Activated CD8-positive, alpha-beta memory T cell treated with anti-CD3 and anti-CD28 coated beads for 4 hours (primary cell): ENCODE measurements at places on chromosomes 3 and 15.

DNA sequence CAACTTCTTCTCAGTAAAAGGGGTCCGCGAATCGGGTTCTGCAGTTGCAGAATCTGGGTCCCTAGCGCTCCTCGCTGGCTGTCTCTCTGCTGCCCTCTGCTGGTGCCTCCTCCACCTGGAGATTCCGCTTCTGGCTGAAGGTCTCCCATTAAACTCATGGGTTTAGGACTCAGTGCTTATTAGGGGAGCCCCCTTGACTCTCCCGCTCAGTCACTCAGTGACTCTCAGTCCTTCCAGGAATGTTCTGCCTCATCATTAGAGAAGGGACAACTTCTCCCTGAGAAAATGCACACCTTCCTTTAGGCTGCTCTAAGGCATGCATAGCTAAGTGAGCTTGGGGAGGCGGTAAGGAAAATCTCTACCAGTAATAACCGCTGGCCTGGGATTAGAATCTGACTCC, 7.1 kb downstream of the CPN2 start:
- peak; percentile 38 for DNase-seq

GRCh38 chr3:72658466-72659100, 189.7 kb downstream of the SHQ1 start:
- DNase-seq: no peak

- DNase-seq: no peak
Observed at GRCh38 chr3:35524856-35525255, 114.5 kb upstream of the ARPP21 start.

GRCh38 chr15:64651601-64652191, 123.7 kb downstream of the RBPMS2 start:
- no peak for DNase-seq

- DNase-seq: no peak
Observed at GRCh38 chr15:23572844-23573243, 7.4 kb downstream of the MKRN3 start.

DNA sequence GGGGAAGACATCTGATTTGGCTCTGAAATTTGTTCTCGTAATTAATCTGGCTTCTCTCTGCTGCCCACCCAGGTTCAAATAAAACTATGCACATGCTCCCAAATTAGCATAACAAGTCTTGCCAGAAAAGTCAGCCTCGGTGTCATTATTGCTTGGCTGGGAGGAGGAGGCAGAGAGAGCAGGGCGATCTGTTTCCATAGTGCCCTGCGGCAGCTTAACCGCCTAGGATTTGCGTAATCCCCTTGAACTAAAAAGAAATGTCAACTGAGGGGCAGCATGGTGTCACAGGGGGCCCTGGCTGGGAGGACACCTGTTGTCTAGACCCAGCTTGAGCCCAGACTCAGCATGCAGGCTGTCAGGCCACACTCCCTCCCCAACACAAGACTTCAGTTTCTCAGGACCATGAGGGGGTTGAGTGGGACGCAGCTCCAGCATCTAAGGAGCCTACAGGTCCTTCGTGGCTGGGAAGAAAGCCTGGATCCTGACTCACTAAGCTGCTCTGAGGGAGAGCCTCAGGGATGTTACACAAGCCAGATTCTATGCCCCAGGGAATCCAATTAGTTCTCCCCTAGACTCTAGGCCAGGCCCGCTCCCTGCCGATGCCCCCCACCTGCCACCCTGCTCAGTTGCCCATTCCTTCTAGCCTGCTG, 17.3 kb downstream of the MRPS11 start:
- no peak for DNase-seq

- no peak for DNase-seq
Observed at GRCh38 chr3:173587055-173587454, 189.5 kb downstream of the NLGN1 start.

- DNase-seq: no peak
Observed at GRCh38 chr3:11553436-11554235, 90.1 kb downstream of the VGLL4 start.

DNA sequence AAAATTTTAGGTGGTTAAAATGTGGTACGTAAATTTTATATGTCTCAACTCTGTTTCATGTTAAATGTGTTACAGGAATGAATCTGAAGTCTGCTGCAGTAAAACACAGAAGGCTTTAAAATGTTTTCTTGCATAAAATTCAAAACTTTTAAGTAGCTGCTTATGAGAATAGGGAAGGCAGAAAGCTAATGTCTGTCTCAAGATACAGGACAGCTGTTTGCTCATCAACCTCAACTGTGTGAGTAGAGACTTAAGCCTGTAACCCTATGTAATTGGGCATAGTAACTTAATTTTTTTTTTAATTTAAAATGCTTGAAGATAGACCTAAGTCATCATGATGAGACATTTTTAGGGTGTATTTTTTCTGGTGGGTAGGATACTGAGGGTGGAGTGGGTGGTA, 38.9 kb downstream of the ZFAND6 start:
- no peak for DNase-seq

GRCh38 chr15:75891895-75892294, 11.8 kb upstream of the FBXO22 start:
- DNase-seq: no peak

- no peak for DNase-seq
Observed at GRCh38 chr3:173659972-173660371, 262.4 kb downstream of the NLGN1 start.

DNA sequence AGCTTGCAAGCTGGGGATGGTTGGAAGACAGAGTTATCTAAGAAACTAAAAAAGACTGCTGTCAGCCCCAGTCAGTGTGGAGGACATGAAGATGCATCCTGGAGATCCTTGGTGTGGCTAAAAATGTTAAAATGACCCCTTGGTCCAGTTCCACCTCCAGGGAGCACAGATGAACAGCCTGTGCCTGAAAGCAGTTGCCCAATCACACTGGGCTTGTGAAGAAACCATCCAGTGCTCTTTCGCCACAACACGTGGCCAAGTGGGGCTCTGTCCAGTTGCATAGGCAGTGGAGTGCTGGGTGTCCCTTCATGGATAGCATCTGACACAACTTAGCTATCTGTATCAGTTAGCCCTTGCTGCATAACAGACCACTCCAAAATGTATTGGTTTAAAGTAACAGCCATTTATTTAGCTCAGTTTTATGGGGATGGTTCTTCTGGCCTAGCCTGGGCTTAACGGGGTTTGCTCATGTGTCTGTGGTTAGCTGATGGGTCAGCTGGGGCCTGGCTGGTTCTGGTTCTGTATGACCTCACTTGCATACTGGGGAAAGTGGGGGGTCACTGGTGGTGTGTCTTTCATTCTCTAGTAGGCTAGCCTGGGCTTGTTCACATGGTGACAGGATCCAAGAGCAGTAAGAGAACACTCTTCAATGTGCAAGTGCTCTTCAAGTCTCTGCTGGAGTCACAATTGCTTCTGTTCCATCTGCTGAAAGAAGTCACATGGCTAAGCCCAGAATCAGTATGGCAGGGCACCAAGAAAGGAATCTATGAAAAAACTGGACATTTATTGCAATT, 226.2 kb downstream of the PDCD6IP start:
- DNase-seq: no peak

- no peak for DNase-seq
Observed at GRCh38 chr15:64800476-64800875, 25.0 kb downstream of the PIF1 start.

DNA sequence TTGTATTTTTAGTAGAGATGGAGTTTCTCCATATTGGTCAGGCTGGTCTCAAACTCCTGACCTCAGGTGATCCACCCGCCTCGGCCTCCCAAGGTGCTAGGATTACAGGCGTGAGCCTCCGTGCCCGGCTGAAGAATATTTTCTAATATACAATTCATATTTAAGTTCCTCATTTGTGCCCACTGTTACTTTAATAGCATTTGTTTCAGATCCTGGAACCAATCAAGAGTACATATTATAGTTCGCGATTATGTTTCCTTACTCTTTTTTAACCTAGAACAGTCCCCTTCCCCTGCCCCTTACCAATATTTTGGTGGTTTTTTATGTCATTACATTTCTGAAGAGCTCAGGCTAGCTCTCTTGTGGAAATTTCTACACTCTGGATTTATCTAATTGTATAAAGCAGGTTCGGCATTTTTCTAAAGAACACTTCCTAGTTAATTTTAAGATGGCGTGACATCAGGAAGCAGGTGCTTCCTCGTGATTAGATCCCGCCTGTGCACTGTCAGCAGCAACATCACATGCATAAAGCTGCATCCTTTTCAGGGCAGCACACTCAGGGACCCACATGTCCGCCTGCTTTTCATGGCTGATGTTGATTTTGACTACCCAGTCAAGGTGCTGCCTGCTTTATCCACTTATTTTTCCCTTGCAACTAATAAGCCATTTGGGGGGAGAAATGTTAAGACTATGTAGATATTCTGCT, 88.7 kb upstream of the EPHB3 start:
- DNase-seq: no peak

GRCh38 chr3:159186581-159186980, 384.7 kb downstream of the MFSD1 start:
- DNase-seq: no peak

- no peak for DNase-seq
Observed at GRCh38 chr3:194540274-194540905, 53.6 kb upstream of the ATP13A3 start.

DNA sequence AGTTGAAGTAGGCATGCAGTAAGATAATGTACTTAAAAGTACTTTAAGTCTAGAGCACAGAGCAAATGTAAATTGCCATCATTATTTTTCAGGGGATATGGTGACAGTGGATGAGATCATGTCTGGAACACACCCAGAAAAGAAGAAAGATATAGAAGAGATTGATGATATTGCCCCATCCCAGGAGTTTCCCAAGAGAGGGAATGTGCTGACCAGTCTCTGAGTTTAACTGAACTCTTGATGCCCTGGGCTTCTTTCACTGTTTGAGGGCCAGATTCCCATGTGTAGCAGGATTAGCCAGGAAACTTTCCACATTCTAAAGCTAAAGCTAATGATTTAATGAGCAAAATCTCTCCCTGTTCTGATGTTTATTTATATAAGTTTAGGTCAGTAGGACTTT, 366.8 kb upstream of the UMPS start:
- no peak for DNase-seq

GRCh38 chr15:73362900-73363299, 5.9 kb downstream of the HCN4 start:
- no peak for DNase-seq

DNA sequence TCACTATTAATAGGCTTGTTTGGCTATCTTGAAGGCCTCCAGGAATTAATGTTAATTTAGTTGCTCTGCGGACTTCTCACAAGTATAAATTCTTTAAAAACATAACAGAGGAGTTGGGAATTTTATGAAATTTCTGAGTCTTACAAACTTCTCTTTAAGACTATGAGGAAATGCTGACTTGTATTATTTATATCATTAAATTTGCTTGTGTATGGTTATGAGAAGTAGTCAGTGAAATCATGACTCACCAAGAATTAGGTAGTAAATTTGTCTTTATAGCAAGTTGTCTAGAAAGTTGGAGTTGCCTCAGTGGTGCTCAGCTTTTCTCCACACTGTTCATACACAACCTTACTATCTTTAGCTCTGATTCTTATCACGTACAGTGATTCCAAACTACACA, 26.5 kb downstream of the PHLDB2 start:
- no peak for DNase-seq

GRCh38 chr3:14549256-14549919, 9.2 kb upstream of the GRIP2 start:
- no peak for DNase-seq

DNA sequence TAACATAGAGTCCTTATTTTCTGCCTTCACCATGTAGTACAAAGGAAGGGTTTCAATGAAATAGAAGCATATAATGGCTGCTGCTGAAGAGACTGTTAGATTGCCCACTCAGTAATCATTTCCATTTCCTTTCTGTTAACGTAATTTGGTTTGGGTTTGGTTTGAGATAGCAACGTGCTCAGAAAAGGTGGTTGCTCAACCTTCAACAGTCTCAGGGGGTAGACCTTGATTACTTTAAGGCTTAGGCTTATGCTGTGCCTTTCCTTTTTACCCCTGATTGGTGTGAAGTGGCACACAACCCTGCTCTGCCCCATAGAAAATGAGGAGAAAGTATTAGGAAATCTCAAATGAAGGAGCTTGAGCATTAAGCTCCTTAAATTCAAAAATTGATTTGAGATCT, 163.7 kb upstream of the TP63 start:
- DNase-seq: no peak

- peak; percentile 33 for DNase-seq
Observed at GRCh38 chr3:66499881-66500575, 794 bp downstream of the LRIG1 start.

DNA sequence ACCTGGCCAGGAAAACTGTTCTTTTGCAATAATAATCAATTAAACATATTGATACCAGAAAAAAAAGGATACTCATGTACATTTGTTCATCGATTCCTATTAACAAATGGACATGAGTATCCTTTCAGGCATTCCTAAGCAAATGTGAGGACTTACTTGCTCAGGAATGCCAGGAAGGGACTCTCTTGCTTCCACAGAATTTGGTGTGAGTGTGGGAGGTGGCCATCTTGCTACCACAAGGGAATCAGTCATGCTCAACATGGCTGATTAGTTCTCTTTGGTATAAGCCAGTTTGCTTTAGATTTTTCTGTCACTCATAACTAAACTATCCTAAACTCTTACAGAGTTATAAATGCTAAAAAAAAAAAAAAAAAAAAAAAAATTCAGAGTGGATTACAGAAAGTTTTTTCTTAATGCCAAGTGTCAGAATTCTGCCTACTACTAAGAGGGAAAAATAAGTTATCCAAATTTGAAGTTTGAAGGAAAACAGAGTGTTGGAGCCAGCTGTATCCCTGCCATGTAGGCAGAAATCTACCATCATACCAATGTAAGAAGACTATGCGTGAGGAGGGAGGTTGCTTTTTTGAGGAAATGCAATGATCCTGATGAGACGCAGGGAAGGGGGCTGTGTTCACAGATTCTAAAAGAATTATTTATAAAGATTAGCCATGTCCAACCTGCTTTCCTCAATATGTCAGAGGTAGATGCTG, 98.7 kb downstream of the PLD1 start:
- no peak for DNase-seq

DNA sequence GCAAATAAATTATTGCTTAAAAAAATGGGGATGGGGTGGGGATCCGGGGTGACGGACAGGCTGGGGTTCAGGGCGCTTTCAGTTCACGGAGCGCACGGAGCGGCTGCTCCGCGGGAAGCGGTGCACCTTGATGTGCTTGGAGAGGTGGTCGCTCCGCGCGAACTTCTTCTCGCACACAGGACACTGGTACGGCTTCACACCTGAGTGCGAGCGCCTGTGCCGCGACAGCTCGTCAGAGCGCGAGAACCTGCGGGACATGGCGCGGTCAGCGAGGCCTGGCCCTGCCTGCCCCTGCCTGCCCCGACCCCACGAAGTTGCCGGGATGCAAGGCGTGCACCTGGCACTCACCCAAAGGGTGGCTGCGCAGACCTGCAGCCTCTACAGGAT, 13.6 kb downstream of the KLF15 start:
- no peak for DNase-seq

DNA sequence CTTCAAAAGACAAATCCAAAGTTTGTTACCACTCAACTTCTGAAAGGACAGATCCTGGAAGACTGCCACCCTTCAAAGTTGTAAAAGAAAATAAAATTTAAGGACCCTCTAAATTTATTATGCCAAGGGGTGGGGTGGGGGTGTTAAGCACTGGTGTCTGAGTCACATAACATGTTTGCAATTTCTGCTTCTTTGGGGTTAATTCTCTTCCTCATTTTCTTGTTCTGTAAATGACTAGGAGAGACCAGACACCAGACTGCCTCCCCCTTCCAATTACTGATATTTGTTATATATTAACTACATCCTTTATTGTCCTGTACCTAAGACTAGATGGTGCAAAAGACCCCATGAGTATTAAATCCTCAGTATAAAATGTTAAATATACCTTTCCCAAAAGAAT, 242.8 kb downstream of the ZNF385D start:
- no peak for DNase-seq

- DNase-seq: no peak
Observed at GRCh38 chr3:194030372-194030771, 105.6 kb upstream of the HES1 start.

GRCh38 chr15:62929000-62929357, 113.6 kb upstream of the TPM1 start:
- DNase-seq: no peak
